ENCODE measurements at places on chromosomes 5 and 9.

DNA sequence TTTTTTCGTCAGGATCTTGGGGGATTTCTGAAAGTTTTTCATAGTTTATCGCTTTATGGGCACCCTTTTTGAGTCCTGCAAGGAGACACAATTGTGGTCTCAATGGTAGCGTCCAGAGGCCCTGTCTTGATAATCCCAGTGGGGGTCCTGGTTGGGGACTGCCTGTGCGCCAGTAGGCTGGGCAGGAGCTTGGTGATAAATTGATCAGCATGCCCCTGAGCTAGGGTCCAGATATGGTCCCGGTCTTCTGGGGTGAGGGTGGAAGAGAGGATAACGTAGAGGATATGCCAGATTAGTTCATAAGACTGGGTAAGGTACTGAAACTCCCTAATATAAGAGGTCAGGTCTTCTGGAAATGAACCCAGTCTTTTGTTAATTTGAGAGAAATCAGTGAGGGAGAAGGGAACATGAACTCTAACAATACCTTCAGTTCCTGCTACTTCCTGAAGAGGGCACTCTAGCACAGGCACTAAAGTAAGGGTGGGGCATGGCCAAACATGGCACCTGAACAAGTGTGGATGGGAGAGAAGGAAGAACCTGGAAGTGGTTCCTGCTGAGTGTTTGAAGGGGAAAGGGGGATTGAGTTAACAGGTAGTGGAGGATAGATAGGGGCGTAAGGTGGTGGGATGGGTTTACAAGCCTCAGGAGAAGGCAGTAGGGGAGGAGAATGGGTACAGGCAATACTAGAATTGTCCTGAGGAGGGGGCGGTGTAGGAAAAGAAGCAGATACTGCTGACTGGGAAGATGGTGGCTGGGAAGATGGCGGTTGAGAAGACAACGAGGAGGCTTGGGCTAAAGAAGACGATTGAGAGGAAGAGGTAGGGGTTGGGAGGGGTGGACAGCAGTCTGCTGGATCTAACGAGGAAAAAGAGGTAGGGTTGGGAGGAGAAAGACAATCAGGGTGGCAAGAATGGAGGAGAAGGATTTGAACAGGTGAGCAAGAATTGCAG is 33.8 kb upstream of the ANXA2R start:
- DNase-seq, result no peak
- no peaks in the 10 kb centered on the region for H3K36me3 ChIP-seq
- H3K27ac ChIP-seq, result no peak overlapping the region
- peaks cover 28% of the 10 kb centered on the region for H3K4me1 ChIP-seq
- H3K4me3 ChIP-seq, result no peak overlapping the region
- no peaks in the 10 kb centered on the region for H3K27me3 ChIP-seq

DNA sequence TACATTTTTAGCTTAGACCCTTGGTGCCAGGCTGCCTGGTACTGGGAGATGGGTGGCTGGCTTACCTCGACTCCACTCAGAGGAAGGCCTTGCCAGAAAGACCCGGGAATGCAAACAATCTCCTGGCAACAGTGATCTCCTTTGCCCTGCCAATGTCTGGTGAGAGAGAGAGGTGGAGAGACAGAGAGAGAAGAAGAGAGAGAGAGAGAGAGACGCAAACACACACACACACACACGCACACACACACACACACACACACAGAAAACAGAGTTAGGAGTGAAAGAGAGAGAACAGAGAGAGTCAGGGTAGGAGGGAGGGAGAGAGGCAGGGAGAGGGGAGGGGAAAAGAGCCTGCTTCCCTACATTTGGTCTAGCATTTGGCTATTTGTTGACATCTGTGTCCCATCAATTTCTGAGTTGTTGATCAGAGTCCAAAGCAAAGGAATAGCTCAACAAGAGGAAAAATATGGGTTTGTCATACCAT is 181.6 kb upstream of the MAP1B start:
- H3K4me1 ChIP-seq, result no peaks in the 10 kb centered on the region
- no peak overlapping the region for H3K27ac ChIP-seq
- no peaks in the 10 kb centered on the region for H3K27me3 ChIP-seq
- H3K36me3 ChIP-seq, result no peaks in the 10 kb centered on the region
- no peak for DNase-seq

DNA sequence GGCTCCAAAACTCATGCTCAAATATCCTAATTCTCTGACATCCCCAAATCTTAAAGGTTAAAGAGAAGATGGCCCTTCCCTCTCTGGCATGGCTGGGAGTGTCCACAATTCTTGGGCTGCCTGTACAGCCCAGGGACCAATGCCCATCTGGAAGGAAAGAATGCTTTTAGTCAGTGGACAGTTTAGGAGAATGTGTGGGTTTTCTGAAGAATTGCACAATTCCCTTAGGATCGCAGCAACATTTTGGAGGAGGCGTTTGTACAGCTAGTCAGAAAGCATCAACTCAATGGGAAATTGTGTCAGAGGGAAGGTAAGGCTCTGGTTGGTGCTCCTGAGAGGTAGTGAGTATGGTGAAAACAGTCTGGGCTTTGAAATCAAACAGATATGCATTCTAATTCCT is 15.0 kb downstream of the FAM193B start:
- DNase-seq, result no peak
- H3K36me3 ChIP-seq, result peaks cover 31% of the 10 kb centered on the region
- H3K4me3 ChIP-seq, result no peak overlapping the region
- H3K27ac ChIP-seq, result no peak overlapping the region
- H3K27me3 ChIP-seq, result no peaks in the 10 kb centered on the region

DNA sequence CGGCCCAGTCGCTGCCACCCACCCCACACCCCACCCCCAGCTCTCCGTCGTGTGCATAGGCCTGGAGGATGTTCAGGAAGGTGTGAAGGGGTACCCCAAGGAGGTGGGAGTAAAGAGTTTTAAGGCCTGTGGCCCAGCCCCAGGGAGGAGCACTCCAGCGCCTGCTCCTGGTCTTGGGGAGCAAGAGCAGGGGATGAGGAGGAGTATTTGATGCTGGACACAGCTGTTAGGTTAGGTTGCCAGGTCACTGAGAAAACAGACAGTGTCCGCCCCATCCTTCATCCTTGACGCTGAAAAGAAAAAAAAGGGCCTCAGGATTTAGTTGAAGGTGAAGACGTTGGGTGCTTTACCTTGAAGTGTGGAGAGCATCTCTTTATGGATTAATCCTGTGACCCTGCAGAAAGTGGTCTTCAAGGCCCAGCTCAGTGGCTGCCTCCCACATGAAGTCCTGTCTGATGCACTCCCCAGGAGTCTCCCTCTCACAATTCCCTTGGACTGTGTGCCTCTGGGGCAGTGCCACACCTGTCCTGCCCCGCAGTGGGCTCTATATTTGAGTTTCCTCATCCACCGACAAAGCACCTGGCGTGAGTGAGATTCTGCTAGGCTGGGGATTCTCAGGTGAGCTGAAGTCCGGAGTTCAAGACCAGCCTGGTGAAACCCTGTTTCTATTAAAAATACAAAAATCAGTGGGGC is 101.8 kb downstream of the SPRY4 start:
- no peaks in the 10 kb centered on the region for H3K36me3 ChIP-seq
- no peak overlapping the region for H3K4me3 ChIP-seq
- H3K27ac ChIP-seq, result no peak overlapping the region
- no peaks in the 10 kb centered on the region for H3K27me3 ChIP-seq
- no peak for DNase-seq

GRCh38 chr9:130680836-130681768 is 12.5 kb upstream of the EXOSC2 start:
- H3K4me1 ChIP-seq, result peaks cover 17% of the 10 kb centered on the region
- no peak overlapping the region for H3K27ac ChIP-seq
- peak overlapping the region; percentile 47 for H3K4me3 ChIP-seq
- DNase-seq, result no peak

DNA sequence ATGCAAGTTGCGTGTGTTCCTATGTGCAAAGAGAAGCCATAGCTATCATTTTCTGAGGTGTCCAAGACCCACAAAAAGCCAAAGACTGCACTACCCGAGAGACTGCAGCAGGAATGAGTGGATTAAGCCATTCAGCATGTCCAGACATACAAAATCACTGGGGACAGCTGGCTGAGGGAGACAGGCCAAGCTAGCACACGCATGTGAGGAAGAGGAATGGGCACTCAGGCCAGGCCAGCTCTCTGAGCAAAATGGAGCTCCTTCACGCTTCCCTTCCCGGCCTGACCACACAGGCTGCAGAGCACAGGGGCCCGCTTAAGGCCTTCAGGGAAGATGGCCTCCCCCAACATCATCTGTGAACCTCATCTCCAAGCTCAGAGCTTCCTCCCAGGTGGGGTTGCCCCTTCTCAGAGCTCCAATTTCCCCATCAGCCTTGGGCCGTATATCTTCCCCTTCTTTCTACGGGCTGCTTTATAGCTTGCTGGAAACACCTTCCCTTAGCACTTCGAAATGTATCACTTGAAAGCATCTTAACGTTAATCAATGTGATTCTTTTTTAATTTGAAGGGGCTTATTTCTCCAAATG is 8.4 kb downstream of the DCANP1 start:
- H3K27ac ChIP-seq, result no peak overlapping the region
- DNase-seq, result no peak
- no peak overlapping the region for H3K4me3 ChIP-seq
- H3K36me3 ChIP-seq, result no peaks in the 10 kb centered on the region
- no peaks in the 10 kb centered on the region for H3K27me3 ChIP-seq
- no peaks in the 10 kb centered on the region for H3K4me1 ChIP-seq

DNA sequence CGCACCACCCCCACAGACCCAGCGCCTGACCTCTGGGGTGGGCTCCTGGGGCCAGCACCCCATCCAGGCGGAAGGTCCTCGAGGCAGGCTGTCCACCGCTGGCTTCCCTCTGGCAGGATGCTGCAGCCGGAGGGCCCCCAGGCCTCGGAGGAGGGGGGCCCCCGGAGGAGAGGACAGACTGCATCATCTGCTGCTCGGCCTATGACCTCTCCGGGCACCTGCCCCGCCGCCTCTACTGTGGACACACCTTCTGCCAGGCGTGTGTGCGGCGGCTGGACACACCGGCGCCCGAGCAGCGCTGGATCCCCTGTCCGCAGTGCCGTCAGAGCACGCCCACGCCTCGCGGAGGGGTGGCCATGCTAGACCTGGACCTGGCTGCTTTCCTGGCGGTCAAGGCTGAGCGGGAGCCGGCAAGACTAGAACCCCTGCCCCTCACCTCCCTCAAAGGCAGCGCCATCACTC is 1.2 kb downstream of the RNF224 start:
- peaks cover 4% of the 10 kb centered on the region for H3K27me3 ChIP-seq
- H3K36me3 ChIP-seq, result no peaks in the 10 kb centered on the region
- H3K4me1 ChIP-seq, result peaks cover 20% of the 10 kb centered on the region
- H3K27ac ChIP-seq, result no peak overlapping the region

- no peak overlapping the region for H3K27ac ChIP-seq
- DNase-seq, result no peak
- no peaks in the 10 kb centered on the region for H3K27me3 ChIP-seq
- H3K36me3 ChIP-seq, result no peaks in the 10 kb centered on the region
- H3K4me3 ChIP-seq, result no peak overlapping the region
Observed at GRCh38 chr5:62623271-62623670, 44.7 kb downstream of the LRRC70 start.

GRCh38 chr9:126859111-126859510 is 1.3 kb upstream of the ZBTB34 start:
- H3K4me3 ChIP-seq, result no peak overlapping the region
- H3K27ac ChIP-seq, result no peak overlapping the region
- H3K27me3 ChIP-seq, result no peaks in the 10 kb centered on the region
- H3K36me3 ChIP-seq, result no peaks in the 10 kb centered on the region
- DNase-seq, result no peak

DNA sequence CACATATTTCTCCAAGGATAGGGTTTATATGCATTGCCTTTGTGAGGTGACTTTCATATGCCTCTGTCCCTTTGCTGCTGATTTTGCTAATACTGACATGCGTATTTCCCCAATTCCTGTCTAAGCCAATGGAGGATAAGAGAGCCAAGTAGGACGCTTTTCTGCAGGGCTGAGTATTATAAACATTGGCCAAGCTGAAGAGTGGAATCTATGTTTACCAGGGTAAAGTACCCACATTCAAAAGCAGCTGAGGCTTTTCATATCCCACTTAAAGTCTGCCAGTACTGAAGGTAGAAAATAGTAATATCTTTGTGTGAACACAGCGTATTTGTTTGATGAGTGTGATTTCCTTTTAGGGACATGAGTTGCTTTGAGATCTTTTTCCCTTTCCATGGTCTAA is 128.8 kb upstream of the GPR151 start:
- H3K36me3 ChIP-seq, result no peaks in the 10 kb centered on the region
- H3K4me3 ChIP-seq, result no peak overlapping the region
- DNase-seq, result no peak
- H3K27ac ChIP-seq, result no peak overlapping the region
- no peaks in the 10 kb centered on the region for H3K27me3 ChIP-seq

- DNase-seq, result no peak
- no peak overlapping the region for H3K4me3 ChIP-seq
- no peaks in the 10 kb centered on the region for H3K4me1 ChIP-seq
- H3K27me3 ChIP-seq, result no peaks in the 10 kb centered on the region
- no peaks in the 10 kb centered on the region for H3K36me3 ChIP-seq
- H3K27ac ChIP-seq, result no peak overlapping the region
Observed at GRCh38 chr9:20397348-20397747, 225.0 kb downstream of the MLLT3 start.

DNA sequence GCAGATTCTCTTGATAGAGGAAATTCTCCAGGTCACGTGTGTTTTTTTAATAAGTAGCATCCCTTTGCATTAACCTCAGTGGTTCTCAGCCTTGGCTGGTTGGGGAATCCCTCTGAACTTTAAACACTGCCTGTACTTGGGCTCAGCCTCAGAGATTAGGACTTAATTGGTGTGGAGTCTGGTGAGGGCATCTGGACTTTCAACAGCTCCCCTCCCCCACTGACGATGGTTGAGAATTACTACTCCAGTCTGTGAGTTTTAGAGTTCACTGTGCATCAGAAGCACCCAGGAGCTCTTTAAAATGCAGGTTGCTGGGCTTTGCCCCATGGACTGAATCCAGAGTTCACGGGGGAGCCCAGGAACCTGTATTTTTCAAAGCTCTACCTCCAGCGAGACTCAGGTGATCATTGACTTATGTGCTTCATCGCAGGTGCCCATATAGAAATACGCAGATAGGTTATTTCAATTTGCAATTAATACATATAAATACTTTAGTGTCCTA is 71.4 kb downstream of the DAPK1 start:
- H3K27ac ChIP-seq, result no peak overlapping the region
- peaks cover 20% of the 10 kb centered on the region for H3K4me1 ChIP-seq

DNA sequence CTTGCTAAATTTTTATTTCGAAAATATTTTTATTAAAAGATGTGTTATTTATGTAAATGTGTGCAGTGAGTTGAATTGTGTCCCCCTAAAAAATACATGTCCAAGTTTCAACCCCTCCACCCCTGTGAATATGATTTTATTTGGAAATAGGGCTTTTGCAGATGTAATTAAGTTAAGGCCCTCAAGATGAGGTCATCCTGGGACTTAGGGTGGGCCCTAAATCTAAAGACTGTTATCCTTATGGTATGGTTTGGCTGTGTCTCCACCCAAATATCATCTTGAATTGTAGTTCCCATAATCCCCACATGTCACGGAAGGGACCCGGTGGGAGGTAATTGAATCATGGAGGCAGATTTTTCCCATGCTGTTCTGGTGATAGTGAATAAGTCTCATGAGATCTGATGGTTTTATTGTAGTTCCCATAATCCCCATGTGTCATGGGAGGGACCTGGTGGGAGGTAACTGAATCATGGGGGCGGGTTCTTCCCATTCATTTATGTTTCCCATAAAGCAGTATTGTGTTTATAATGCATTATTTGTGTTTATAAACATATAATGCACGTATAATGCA is 1.5 kb upstream of the TMED7 start:
- H3K4me3 ChIP-seq, result no peak overlapping the region
- H3K36me3 ChIP-seq, result no peaks in the 10 kb centered on the region
- H3K4me1 ChIP-seq, result peaks cover 28% of the 10 kb centered on the region
- H3K27ac ChIP-seq, result no peak overlapping the region
- no peak for DNase-seq
- H3K27me3 ChIP-seq, result no peaks in the 10 kb centered on the region

Data from vagina (tissue), 2 donors.